Activated T-helper 1 cell treated with anti-CD3 and anti-CD28 coated beads, Interleukin-12 subunit alpha, Interleukin-12 subunit beta, Interleukin-2, Interleukin-4 antibody, amounts not matched to agents 30 ng/mL and 10 ng/mL and 1 ng/mL, durations not matched to agents 14 hours and 24 hours and 36 hours (primary cell): ENCODE measurements at places on chromosomes 3 and 15. TPM values are rescaled to one million over a fixed set of nuclear protein-coding genes. Genes with fewer than 3 reads are reported as not detected.
A peak's percentile ranks its signal among the peaks of the same experiment; 100 is the strongest.

DNA sequence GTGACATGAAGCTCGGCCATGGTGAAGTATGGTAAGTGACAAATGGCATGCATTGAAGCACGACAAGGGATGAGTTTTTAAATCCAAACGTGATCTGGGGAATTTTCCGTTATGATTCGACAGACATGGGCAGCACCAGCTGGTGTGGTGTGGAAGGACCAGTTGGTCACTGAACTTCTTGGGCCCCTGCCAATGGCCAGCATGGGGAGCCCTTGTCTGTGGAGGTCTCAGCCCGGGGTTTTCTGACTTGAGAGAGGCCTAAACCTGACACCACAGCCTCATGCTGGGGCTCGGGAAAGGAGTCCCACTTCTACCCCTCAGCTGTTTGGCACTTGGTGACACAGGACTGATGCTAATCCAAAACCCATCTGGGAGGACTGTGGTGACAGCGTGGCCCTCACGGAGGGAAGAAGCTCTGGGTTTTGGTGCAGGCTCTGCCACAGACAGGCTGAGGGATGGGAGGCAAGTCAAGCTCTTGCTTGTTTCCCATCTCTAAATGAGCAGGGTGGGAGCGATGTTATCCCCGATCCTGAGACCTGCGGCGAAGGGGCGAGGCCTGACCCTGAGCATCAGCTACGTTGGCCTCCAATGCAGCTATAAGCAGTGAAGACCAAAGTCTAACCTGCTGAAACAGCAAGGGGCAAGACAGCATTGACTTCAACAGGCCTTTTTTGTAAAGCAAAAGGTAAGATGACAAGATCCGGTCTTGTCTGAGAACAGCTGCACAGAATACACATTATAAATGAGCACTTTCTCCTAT lies 69.5 kb downstream of the ATP1B3 start:
- no peak for DNase-seq

GRCh38 chr3:51282931-51283330 lies 102.2 kb upstream of the MANF start:
- no peak for DNase-seq

GRCh38 chr15:56817321-56818080 lies 84.2 kb upstream of the ZNF280D start:
- DNase-seq, result no peak

DNA sequence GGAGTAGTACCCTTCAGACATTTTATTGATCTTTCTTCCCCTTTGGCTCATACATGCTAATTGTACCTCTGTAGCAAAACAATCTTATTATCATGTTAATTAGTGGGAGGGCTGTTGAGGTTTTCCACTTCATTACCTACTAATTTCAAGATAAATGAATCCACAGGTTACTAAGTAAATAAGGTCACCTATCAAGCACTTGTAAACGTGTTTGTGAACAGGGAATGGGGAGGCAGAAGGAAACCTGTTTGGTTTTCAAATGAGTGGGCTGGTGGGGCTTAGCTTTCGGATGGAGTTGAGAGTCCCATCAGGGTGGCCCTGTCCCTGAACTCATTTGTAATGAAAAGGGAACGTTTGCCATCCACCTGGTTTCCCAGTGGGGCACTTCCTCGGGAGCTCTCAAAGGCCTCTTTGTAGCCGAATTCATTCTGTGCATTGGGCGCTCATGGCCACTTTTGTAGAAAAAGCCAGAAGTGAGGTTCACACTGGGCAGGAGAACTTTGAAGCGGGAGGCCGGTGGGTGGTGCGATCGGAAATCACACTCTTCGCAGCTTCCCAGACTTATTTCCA lies 419.8 kb upstream of the NR2F2 start:
- no peak for DNase-seq

GRCh38 chr3:152443212-152444023 lies 174.7 kb downstream of the MBNL1 start:
- no peak for DNase-seq

GRCh38 chr3:13268961-13269441 lies 151.1 kb downstream of the NUP210 start:
- no peak for DNase-seq

GRCh38 chr15:31392761-31393401 lies 66.2 kb downstream of the KLF13 start:
- no peak for DNase-seq

- peak; percentile 6 for DNase-seq
Measured at GRCh38 chr15:33126559-33127290, 67.8 kb downstream of the FMN1 start.

- DNase-seq, result no peak
Measured at GRCh38 chr15:75348034-75348561, 1.3 kb downstream of the NEIL1 start.

DNA sequence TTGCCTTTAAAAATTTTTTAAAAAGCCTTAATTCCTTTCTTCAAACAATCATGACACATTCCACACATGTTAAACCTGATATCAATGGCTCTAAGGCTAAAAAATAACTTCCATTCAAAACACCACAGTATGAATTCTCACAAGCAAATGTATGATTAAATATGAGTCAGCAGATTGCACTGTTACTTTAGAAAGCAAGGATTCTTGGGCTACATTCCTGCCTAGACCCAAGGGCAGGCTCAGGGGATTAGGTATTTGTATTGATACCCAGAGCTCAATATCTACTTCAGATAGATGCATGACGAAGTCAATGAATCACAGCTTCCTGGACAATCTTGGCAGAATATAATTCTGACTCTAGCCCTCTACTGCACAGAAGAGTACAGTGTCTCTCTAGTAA lies 65.7 kb downstream of the RARB start:
- no peak for DNase-seq

- no peak for DNase-seq
Measured at GRCh38 chr3:27540231-27540630, 56.0 kb upstream of the SLC4A7 start.

GRCh38 chr3:135691240-135691639 lies 274.3 kb upstream of the PPP2R3A start:
- DNase-seq, result no peak

GRCh38 chr15:61459785-61460707 lies 230.9 kb upstream of the RORA start:
- DNase-seq, result no peak

DNA sequence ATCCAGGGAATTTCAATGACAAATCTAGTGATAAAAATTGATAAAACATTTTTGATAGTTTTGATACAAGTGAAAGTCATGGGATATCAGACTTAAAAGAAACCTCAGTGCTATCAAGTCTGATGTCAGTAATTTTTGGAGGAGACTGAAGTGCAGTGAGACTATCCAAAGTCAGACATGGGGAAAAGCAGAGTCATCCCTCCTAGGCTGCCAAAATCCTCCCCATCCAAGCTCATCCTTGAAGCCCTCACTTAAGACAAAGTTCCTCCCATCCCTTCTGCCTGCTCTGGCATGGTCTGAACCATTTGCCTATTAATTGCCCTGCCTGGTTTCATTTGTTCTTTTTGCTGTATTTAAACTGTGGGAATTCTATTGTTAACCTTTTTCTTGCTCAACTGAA lies 456.9 kb upstream of the UBE2E2 start:
- no peak for DNase-seq

GRCh38 chr3:106619-107018 lies 89.9 kb upstream of the CHL1 start:
- DNase-seq, result no peak

DNA sequence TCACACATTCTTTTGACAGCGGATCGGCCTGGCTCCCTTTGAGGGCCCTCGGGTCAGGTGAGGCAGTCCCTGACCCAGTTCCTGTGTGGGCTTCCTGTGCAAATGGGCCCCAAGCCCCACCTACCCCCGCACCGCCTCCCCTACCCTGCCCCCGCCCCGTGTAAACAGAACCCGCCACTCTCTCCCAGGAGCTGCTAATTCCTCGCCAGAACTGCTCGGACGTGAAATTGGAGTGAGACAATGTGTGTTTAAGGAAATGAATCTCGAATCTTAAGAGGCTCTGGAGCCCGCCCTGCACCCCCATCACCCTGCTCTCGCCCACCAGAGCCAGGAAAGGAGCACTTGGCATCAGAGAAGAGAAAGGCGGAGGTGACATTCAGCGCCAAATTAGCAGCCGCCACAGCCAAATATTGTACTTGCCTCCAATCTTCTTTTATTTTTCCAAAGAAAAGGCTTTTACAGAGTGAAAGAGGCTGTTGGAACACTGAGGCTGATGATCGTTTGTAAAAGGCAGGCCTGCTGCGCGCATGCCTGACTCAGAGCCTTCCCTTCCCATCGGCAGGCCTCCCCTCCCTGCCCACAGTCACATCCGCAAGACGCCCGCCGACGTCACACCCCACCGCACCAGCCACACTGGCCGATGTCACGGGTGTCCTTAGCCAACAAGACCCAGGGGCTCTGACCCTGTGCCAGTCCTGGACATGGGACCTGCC lies 53.1 kb downstream of the CACNA2D2 start:
- peak; percentile 70 for DNase-seq

DNA sequence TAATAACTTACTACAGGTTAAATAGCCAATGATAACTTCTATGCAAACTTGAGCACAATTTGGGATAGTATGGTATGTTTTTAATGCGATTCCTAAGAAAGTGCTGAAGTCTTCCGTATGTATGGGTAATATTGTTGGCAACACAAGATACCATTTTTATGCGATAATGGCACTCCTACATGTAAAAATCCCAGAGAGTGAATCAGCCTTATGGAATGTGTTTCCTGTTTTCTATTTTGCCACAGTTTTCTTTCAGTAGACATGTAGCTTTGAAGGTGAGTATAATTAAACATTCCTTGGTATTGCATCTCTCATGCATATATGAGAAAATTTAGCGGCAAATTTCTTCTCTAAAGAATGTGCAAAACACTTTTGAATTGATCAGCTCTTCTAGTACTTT lies 396.8 kb upstream of the AZI2 start:
- DNase-seq, result no peak

GRCh38 chr3:184284696-184285095 lies 8.9 kb downstream of the ECE2 start:
- DNase-seq, result no peak

DNA sequence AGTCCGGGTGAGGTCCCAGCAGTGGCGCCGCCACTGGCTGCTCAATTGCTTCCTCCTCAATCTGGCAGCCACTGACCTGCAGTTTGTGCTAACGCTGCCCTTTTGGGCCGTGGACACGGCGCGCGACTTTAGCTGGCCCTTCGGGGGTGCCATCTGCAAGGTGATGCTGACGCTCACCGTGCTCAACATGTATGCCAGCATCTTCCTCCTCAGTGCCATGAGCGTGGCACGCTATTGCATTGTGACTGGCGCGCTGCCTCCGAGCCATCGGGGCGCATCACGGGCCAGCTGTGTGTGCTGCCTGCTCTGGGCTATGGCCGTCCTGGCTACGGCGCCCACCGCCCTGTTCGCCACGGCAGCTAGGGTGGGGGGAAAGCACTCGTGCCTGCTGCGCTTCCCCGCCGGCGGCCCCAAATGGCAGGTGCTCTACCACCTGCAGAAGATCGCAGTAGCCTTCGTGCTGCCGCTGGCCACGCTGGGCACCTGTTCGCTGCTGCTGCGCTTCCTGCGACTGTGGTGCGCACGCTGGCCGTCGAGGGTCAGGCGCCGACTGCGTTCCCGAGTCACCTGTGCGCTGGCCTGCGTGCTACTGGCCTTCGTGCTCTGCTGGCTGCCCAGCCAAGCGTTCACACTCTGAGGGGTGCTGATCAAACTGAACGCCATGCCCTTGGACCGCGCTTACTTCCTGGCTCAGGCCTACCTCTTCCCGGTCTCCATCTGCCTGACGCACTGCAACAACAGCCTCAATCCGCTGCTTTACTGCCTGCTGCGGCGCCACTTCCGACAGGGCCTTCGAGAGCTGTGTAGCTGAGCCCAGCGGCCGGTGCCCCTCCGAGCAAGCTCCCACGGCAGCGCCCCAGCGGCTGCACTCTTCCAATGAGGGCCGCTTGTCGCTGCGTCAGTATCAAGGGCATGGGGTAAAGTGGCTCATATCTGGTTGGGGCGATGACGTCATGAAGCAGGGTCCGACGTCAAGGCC lies 20.3 kb upstream of the ADAMTS7 start:
- no peak for DNase-seq

- DNase-seq, result no peak
Measured at GRCh38 chr3:187821616-187822317, 76.5 kb upstream of the BCL6 start.

Gene MKRN3
- 1.7 and 2.1 TPM in 2 replicates for total RNA-seq

Gene FAM81A
- 0.49 and 0.60 TPM in 2 replicates for total RNA-seq

Gene ZWILCH
- 37.5 and 42.2 TPM in 2 replicates for total RNA-seq

Gene TUSC7
- total RNA-seq, result not detected in 2 replicates

Gene DNAH1
- total RNA-seq, result 12.1 and 12.2 TPM in 2 replicates
